Coronary artery (tissue), 2 donors: ENCODE measurements at places on chromosomes 2 and 18.

- no peak for DNase-seq
These were observed 25.3 kb upstream of the STEAP3 start for GRCh38 chr2:119198240-119198840.

DNA sequence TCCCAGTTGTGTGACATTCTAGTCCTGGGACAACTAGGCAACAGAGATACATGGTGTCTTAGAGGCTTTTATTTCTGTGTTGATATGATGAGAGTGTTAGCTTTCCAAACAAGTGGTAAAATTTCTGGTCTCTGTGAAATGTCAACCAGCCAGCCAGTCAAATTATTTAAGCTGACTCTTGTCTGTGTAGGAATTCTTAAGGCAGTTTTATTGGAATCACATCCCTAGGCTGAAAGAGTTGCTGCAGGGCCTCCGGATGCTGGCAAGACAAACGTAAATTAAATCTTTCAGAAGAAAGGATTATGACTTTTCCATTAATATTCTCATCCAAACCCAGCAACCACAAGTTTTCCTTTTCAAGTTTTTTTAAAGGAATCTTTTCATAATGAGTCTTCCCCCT, 44.6 kb downstream of the SERPINB7 start:
- no peak for DNase-seq

- DNase-seq, result no peak
These were observed 9.6 kb downstream of the MBOAT2 start for GRCh38 chr2:8993902-8994278.

- DNase-seq, result peak; percentile 17
These were observed 6.8 kb downstream of the COPS9 start for GRCh38 chr2:240129311-240129710.

DNA sequence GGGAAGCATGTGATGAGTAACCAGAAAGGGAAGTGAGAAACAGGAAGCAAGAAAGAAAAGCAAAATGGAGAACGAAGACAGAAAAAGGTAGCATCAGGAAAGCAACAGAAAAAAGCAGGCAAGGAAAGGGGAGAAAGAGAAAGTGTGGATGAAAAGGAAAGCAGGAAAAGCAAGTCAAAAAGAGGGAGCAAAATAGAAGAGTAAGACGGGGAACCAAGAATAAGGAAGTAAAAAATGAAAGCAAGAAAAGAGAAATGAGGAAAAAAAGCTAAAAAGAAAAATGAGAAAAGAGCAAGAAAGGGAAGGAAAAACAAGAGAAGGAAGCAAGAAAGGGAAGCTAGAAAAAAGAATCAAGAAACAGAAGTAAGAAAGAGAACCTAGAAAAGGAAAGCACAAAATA, 242.3 kb upstream of the NCKAP5 start:
- DNase-seq, result no peak

DNA sequence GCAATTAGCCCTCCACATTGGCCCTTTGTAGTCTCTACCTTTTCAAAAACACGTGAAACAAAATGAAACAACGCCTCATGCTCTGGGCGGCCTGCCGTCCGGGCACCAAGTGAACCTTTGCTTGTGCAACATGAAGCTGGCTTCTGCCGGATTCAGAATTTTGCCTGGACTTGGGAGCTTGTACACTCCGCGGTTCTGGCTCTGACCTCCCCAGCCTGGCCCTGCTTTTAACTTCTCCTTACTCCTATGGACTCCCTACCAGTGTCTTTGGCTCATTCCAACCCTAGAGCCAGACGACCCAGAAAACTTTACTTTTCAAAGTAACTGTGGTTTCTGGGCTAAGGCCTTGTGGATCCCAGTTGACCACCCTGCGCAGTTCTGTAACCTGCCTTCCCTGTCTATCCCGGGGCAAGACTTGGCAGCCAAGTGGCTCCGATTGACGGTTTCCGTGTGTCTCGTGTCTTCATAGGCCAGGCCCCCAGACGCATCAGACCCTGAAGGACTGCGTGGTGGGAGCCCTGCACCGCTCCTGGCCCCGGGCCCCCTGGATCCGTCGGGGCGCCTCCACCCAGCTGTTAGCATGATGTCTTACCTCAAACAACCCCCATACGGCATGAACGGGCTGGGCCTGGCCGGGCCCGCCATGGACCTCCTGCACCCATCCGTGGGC, 1.9 kb downstream of the OTX1 start:
- DNase-seq, result no peak

DNA sequence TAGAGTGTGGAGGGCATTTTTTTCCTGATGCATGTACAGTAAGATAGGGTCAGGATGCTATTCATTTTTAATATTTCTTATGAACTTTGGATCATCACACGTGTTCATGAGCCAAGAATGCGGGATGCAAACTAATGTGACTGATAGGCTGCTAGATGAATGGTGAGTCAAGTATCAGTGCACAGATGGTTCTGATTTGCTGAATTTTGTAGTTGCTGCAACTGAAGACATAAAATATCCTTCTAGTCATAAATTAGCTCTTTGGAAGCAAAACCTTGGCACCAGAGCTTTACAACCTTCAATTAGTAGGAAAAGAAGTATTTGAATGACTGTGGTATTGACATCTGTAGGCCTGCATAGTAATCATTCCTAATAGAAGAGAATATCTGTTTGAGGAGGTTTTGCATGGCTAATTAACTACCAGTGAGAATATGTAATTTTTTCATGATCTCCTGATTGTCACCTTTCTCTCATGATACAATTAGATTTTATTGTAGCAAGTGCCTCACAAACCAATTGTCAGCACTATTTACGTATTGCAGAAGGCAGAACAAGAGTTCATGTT, 94.0 kb downstream of the VRK2 start:
- no peak for DNase-seq

DNA sequence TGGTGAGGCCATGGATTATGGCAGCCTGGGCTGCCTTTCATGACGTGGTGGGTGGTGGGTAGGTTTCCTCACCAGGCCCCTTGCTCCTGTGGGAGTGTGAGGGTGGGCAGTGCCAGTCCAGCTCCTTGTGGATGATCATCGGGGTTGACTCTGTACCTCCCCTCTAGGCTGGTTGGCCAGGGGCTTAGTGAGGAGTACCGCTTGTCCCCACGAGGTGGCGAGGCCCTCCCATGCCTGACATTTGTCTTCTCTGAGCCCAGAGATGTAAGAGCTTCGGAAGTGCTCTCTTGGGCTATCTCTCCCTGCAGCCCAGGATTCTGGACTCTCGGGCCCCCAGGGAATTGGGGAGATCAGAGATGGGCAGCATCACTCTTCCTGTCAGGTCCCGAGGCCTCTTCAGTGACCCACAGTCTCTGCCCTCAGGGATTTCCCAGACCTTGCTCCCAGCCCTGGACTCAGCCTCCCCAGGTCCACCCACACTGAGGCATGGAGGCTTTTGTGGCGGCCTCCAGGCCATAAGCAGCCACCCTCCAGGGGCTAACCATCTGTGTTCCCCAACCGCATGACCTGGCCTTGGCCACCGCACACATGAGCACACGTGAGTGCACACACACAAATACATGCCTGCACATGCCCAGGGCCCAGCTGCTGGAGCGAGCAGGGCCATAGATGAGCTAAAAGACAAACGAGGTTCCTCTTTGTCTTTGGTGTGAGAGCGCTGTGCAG, 6.5 kb downstream of the SPR start:
- DNase-seq, result no peak

DNA sequence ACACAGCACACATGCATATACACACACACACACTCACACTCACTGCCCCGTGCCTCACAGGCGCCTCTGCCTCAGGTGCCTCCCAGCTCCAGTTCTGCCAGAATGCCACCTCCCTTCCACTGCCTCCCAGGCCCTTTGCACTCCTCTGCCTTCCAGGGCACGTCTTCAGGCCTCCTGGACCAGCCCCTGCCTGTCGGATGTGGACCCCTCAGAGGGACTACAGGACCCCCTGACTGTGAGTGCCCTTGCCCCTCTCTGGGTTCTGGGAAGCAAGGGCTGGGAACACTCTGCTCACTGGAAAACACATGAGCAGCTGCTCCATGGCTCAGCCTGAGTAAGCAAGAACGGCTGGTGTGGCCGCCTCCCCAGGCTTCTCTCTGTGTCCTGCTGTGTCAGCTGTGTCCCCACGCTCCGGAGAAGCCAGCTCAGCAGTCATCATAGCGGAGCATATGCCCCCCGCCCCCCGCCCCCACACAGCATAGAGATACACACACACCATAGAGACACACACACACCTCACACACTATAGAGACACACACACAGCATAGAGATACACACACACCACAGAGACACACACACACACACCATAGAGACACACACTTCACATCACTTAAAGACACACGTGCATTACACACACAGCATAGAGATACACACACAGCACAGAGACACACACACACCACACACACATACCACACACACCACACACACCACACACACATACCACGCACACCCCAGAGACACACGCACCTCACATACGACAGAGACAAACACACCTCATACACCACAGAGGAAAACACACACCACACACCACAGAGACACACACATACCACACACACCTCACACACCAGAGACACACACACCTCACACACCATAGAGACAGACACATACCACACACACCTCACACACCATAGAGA, 271.3 kb downstream of the CYRIA start:
- no peak for DNase-seq

DNA sequence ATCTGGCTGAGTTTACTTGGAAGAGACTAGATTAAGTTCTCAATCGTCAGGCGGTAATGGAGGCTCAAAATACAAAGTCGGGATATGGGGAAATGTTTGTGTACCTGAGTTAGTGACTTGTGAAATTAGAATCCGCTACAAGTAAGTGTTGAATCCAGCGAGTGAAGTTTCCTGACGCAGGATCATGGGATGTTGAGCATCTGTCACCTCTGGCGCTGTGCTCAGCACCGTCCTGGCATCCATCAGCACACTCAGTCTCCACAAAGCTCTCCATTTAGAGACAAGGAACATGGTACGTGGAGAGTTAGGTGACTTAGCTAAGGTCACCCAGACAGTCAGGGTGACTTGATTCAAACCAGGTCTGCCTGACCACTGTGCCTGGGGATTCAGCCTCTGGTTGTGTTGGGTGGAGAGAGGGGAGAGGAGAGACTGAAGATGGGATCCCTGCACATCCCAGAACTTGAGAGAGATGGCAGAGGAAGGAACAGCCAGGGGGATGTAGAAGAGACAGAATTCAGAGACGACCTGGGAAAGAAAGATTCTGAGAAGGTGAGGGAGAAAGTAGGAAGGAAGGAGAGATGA, 251.2 kb downstream of the ACKR3 start:
- no peak for DNase-seq

GRCh38 chr2:221518201-221518934, 53.7 kb downstream of the EPHA4 start:
- no peak for DNase-seq

DNA sequence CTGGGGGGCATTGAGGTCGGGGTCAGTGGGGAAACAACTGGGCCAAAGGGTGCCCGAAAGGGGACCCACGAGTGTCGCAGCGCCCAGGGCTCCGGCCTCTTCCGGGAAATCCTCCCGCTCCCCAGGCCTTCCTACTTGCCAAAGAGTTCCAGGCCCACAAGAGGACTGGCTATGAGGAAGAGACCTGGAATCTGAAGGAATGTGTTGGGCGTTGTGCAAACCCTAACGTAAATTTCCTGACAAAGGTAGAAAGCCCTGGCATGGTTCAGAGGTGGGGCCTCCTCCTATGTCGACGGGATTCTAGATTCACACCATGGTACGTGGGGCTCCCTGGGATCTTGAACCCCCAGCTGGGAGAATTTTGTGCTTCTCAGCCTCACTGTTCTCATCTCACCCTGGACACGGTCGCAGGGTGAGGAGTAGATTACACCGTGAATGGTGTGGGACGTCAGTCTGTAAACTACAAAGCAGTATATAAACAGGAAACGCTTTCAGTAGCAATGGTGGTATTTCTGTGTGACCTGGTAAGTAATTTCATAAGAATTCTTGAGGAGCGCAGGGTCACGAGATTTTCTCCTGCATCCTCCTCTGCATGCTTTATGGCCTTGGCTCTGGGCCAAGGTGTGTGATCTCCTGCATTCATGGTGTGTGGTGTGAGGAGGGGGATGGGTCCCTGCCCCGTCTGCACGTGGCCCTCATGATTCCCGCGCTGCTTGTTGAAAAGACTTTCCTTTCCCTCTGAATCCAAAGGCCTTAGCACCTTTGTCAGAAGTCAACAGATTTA, 868 bp downstream of the HSBP1L1 start:
- DNase-seq, result no peak

DNA sequence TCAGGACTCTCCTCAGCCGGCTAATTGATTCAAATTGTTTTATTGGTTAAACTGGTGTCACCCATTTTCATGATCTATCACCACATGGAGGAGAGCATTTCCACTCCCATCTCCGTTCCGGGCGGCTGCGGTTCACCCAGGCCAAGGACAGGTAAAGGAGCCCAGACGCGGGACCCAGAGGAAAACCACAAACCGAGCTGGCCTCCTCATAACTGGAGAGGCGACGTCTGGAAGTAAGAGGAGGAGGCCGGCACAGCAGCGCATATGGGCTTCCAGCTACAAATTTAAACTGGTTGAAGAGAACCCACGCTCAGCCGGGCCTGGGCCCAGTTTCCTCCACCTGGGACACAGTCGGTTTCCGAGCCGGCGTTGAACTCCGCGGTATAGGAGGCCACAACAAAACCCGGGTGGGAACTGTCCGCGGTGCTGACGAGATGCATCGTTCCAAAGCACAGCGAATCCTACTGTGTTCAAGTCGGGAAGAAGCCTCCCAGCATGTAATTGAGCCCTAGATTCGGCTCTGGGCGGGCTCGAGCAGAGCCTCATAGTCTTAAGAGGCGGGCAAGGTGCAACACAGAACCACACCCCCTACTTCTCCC, 3.0 kb upstream of the SKOR2 start:
- no peak for DNase-seq

DNA sequence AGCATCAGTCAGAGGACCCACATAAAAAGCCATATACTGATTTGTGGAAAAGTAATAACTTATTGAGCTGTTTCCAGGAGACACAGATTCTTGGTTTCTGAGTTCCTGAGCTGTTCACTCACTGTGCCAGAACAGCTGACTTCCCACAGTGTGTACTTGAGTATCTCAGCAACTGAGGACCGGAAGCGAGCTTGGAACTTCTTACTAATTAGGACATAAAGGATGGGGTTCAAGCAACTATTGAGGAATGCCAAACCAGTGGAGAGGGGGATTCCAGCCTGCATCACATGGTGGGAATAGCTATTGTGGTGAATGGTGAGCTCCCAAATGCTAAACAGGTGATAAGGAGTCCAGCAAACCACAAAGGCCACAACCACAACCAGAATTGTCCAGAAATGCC, 16.4 kb downstream of the EEF1B2 start:
- no peak for DNase-seq

DNA sequence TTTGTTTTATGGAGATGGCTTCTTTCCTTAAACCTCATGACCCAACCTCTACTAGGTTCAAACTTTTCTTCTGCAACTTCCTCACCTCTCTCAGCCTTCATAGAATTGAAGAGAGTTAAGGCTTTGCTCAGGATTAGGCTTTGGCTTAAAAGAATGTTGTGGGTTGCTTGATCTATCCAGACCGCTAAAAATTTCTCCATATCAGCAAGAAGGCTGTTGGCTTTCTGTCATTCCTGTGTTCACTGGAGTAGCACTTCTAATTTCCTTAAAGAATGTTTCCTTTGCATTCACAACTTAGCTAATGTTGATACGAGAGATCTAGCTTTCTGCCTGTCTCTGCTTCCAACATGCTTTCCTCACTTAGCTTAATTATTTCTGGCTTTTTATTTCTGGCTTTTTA, 58.1 kb upstream of the KYNU start:
- DNase-seq, result no peak

- no peak for DNase-seq
These were observed 25.8 kb downstream of the BIN1 start for GRCh38 chr2:127080938-127081755.

- no peak for DNase-seq
These were observed 504.2 kb downstream of the ZEB2 start for GRCh38 chr2:144015655-144016245.
